ENCODE measurements at places on chromosomes 16 and 17.

GRCh38 chr17:45200701-45201100 is 21.0 kb upstream of the FMNL1 start:
- DNase-seq, result no peak

GRCh38 chr17:40399185-40399584 is 18.5 kb downstream of the TOP2A start:
- peak; percentile 77 for DNase-seq

DNA sequence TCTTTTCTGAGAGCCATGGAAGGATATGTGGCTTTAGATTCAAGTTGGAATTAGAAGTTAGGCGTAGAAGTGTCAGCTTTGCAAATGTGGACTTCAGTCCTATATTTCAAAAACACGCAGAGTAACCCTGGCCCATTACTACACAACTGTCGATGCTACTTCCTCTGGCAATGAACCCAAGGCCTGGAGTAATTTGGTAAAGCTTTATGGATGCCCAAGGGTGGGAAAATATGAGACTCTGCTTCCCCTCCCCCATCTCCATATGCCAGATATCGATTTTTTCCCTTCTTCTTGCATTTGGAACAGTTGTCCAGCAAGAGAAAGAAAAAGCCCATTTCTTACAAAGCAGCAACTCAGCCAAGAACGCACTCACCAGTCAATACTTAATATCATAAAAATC is 2.9 kb upstream of the MAP1LC3B start:
- no peak for DNase-seq

GRCh38 chr17:73112246-73112645 is 19.8 kb upstream of the SLC39A11 start:
- DNase-seq, result no peak

- DNase-seq, result no peak
Observed at GRCh38 chr17:2438823-2439222, 38.0 kb upstream of the MNT start.

DNA sequence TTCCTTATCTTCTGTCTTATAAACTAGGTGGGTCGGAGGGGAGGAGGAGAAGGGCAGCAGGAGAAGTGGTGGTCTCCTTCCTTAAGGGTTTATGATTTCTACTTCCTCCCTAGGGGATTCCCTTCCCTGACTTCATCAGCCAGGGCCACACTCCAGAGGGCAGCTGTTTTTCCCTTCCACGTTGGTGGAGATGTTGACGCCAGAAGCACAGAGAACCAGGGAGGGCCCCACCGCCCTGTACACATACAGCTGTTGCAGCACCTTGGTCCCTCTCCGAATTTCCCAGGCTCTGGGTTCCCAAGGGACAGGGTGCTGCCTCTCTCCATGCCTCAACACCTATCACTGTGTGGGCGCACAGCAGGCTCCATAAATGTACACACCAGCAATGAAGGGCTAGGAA is 5.6 kb upstream of the SLC6A4 start:
- DNase-seq, result no peak

DNA sequence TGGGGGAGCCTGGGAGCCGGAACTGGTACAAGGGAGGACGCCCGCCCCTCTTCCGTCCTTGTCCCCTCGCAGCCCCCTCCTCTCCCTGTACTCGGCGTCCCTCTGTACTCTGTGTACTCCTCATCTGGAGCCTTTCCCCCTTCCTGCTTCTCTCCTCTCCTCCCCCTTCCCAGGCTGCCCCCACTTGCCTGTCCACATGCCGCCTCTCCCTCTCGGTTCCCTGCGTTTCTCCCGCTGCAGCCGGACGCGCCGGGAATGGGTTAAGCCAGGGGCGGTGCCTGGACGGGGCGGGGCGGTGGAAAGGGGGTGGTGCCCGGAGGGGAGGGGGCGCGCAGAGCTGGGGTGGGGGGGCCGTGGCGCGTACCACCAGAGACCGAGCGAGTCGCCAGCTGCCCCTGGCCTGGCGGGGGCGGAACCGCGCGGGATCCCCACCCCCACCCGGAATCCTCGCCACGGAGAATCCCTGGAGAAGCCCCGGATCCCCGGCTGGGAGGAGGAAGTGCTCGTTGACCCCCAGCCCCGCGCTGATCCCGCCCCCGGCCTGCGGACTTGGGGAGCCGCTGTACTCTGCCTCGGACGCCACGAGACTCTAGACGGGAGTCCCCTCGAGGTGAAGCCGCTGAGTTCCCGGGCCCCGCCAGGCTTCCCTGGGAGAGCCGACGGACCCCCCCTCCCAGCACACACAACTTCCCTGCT is 22.6 kb downstream of the GJD3 start:
- no peak for DNase-seq

GRCh38 chr17:4839965-4840892 is 7.1 kb downstream of the MINK1 start:
- DNase-seq, result no peak

- peak; percentile 32 for DNase-seq
Observed at GRCh38 chr16:89599451-89599858, 14.0 kb upstream of the DPEP1 start.

- DNase-seq, result no peak
Observed at GRCh38 chr17:4940555-4941318, 669 bp downstream of the RNF167 start.

- no peak for DNase-seq
Observed at GRCh38 chr17:51463353-51463752, 203.0 kb downstream of the UTP18 start.
